AG10803 (cell line): ENCODE measurements at places on chromosomes 3 and 15.

- DNase-seq = peak; percentile 43
Measured at GRCh38 chr15:45499426-45499825, 23.1 kb downstream of the SLC30A4 start.

- DNase-seq = no peak
Measured at GRCh38 chr3:38046821-38047220, 7.8 kb downstream of the DLEC1 start.

GRCh38 chr3:171122240-171122639 is 95.7 kb upstream of the SLC2A2 start:
- no peak for DNase-seq

GRCh38 chr3:160707187-160707794 is 30.3 kb downstream of the ARL14 start:
- DNase-seq = peak; percentile 56

GRCh38 chr3:45760878-45761711 is 35.2 kb downstream of the SLC6A20 start:
- peak; percentile 68 for DNase-seq

DNA sequence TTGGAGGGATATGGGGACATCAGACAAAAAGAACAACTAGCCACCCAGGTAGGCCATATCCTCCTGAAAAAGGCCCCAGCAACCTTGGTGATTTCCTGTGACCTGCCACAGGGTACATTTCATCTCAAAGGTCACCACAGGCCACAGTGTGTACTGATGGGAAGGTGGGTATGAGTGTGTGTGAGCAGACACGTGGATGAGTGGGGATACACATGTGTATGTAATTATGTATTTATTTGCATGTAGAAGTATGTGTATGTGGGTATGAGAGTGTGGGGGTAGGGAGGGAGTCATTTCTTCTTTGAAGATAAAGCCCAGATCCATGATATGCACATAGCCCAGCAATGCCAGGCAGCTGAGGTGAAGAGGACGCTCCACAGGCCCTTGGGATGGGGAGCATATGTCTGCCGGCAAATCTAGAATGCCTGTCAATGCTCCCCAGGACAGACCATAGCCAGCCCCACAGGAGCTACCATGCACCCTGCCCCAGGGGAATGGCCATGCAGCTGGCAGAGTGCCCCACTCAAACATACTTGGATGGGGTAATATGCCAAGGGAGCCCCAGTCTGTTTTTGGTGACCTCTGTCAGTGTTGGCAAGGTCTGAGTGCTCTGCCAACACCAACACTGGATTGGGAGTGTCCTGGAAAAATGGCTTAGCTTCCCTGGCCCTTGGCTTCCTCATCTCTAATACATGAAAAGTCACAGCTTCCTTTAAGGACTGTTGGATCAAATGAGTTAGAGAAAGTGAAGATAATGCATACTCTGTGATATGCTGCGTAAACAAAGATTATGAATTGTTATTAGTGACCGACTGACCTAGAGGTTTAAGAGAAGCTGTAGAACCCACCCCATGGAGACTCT is 42.4 kb downstream of the RAB6B start:
- DNase-seq = no peak

DNA sequence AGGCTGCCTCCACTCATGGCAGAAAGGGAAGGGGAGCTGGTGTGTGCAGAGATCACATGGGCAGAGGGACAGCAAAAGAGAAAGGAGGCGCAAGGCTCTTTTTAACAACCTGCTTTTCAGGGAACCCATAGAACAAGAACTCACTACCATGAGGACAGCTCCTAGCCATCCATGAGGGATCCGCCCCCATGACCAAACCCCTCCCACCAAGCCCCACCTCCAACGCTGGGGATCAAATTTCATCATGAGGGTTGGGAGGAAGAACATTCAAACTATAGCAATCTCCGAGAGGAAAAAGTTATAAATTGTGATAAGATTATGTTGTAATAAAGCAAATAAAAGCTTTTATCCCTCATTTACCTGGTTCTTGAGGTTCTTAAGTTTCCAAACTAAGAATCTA is 84.7 kb upstream of the LMCD1 start:
- DNase-seq = peak; percentile 12

- DNase-seq = no peak
Measured at GRCh38 chr15:25170113-25170731, 215.4 kb downstream of the SNRPN start.

DNA sequence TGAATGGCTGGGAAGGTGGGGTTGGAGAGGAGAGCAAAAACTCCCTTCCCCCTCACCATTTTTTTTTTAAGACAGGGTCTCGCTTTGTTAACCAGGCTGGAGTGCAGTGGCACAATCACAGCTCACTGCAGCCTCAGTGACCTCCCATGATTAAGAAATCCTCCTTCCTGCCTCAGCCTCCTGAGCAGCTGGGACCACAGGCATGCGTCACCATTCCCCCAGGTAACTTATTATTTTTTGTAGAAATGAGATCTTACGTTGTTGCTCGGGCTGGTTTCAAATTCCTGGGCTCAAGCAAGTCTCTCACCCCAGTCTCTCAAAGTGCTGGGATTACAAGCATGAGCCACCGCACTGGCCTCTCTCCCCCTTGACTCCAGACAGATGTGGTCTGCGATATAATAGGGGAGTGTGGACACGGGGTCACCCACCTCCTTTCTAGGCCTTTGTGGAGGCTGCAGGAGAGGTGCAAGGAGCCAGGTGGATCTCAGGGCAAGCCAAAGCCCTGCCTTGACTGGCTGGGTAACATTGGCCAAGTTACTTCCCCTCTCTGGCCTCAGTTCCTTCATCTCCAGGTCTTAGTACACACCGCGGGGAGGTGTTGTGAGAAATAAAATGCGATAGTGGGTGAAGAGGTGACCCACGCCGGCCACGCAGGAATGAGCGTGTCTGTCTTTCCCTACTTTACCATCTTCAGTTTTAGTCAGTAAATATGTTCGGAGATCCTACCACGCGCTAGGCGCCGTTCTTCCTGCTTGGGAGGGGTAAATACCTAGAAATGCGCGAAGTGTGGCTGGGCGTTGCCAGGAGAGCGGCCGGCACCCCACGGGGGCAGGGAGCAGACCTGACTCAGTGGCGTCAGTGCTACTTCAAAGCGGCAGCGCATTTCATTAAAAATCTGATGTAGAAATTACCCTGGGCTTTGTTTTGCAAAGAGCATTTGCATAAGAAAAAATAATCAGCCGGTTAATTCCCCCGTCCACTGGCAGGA is 20.2 kb upstream of the CORO2B start:
- no peak for DNase-seq

GRCh38 chr15:47139965-47140364 is 577.3 kb upstream of the SEMA6D start:
- no peak for DNase-seq

- DNase-seq = peak; percentile 17
Measured at GRCh38 chr15:75452865-75453702, 1.6 kb upstream of the SIN3A start.

DNA sequence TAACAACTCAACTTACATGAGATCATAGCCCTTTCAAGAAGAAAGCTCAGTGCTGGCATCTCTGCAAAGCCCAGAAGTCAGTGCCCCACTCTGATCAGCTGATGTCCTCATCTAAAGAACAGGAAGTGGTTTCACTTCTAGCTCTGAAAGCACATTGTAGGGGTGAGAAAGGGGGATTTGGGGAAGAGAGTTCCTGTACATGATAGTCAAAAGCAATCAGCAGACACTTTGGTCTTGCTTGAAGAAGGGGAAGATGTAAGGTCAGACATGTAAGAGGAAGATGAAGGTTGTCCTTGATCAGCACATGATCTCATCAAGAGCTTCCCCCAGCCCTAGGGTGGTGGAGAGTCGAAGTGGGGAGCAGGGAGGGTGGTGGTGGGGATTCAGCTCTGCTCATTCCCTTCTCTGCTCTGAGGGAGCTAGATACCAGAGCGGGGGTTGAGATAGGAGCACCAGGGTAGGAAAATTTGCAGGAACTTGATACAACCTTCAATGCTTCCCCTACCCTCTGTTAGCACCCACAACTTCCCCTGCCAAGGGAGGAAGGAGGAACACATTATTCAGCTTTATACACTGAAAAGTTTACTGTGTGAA is 76.4 kb upstream of the ETV5 start:
- no peak for DNase-seq

GRCh38 chr3:64872345-64872744 is 184.5 kb upstream of the ADAMTS9 start:
- no peak for DNase-seq

GRCh38 chr3:66239513-66240123 is 18.8 kb downstream of the SLC25A26 start:
- no peak for DNase-seq

- DNase-seq = peak; percentile 51
Measured at GRCh38 chr3:153026026-153026425, 136.0 kb upstream of the RAP2B start.

DNA sequence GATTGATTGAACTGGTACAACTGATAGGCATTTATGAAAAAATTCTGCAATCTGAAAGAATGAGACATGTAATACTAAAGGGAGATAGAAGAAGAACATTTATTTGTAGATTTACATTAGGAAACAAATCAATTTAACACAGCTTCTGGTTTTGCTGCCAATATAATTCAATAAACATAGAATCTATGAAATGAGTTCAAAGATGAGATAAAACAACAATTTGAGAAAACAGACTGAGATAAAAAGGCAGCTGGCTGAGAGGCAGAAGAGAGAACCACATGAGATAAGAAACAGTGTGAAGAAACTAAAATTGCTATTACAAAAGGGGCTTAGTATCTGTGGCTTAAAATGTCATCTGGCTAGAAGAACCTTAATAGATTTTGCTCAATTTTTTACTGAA is 176.6 kb downstream of the PYDC2 start:
- no peak for DNase-seq

DNA sequence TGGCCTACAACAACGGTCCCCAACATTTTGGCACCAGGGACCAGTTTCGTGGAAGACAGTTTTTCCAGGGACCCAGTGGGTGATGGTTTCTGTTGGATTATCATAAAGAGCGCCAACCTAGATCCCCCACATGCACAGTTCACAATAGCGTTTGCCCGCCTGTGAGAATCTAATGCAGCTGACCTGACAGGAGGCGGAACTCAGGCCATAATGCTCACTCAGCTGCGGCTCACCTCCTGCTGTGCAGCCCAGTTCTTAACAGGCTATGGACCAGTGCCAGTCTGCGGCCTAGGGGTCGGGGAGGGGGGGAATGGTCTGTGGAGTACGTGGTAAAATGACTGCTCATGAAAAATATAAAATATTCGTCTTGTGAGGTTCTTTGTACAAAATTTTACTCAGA is 518.5 kb upstream of the CADM2 start:
- no peak for DNase-seq

GRCh38 chr15:82040862-82041261 is 5.0 kb downstream of the MEX3B start:
- no peak for DNase-seq

GRCh38 chr15:78120523-78120922 is 10.7 kb downstream of the CIB2 start:
- no peak for DNase-seq

DNA sequence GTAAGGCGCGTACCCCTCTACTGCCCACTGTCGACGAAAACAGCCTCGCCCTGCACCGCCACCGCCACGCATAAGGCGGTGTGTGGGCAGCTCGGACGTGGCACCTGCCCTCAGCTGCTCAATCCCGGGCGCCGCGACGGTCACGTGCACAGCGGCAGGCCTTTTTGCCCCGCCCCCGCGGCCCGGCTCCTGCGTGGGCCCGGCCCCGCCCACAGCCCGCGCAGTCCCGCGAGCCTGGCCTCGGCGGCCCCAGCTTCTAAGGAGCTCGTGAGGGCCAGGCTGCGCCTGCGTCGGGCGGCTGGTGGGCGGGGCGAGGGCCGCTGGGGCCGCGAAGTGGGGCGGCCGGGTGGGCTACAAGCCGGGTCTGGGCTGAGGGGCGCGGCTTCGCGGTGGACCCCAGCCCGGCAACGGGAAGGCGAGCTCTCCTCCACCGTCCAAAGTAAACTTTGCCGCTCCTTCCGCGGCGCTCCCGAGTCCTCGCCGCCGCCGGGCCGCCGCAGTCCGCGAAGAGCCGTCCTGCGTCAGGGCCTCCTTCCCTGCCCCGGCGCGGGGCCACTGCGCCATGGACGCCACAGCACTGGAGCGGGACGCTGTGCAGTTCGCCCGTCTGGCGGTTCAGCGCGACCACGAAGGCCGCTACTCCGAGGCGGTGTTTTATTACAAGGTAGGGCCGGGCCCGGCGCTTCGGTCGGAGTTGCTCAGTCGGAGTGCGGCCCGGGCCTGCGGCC is at the start of gene CAPN7:
CAPN7 (plus strand) TSS at position 313 of the 728 bp plus-strand sequence; CDS start at position 563, 250 bp downstream.
- peak; percentile 93 for DNase-seq

- DNase-seq = peak; percentile 1
Measured at GRCh38 chr3:159378396-159379194, 576.7 kb downstream of the MFSD1 start.

DNA sequence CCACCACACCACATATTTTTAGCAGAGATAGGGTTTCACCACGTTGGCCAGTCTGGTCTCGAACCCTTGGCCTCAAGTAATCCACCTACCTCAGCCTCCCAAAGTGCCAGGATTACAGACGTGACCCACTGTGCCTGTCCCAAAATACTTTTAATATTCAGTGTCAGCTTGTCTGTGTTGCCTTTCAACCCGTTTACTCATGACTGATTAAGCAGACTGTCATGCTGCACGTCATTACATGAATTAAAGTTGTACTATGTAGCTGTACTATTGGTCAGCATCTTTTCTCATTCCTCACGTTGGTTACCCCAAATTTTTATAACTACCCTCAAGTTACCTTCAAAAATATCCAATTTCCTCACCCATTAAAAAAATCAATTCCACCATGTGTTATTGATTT is 48.7 kb upstream of the GADL1 start:
- no peak for DNase-seq

GRCh38 chr3:154131830-154132229 is 10.6 kb downstream of the ARHGEF26 start:
- DNase-seq = no peak

DNA sequence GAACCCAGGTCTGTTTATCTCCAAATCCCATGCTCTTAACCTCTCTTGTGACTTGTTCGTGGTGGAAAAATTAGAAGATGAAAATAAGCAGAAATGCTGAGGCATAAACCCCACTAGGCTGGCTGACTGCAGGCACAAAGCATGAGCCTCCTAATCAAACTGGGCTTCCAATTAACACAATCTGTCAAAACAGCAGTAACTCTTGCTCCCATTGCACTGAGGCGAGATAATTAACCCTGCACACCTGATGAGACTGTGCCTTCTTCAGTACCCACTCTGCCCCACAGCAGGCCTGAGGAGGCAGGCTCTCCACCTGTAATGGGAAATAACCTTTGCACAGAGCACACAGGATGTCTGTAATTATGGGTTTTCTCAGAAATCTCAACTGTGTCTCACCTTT is 284.4 kb upstream of the WNT5A start:
- no peak for DNase-seq

- DNase-seq = no peak
Measured at GRCh38 chr3:69716119-69716518, 23.1 kb upstream of the MITF start.

- DNase-seq = peak; percentile 60
Measured at GRCh38 chr3:13535905-13536304, 13.0 kb upstream of the FBLN2 start.
